WERI-Rb-1 (cell line): ENCODE measurements at places on chromosomes 13 and 19.

GRCh38 chr19:54164369-54165068 lies 5.0 kb upstream of the LENG1 start:
- no peak for DNase-seq

DNA sequence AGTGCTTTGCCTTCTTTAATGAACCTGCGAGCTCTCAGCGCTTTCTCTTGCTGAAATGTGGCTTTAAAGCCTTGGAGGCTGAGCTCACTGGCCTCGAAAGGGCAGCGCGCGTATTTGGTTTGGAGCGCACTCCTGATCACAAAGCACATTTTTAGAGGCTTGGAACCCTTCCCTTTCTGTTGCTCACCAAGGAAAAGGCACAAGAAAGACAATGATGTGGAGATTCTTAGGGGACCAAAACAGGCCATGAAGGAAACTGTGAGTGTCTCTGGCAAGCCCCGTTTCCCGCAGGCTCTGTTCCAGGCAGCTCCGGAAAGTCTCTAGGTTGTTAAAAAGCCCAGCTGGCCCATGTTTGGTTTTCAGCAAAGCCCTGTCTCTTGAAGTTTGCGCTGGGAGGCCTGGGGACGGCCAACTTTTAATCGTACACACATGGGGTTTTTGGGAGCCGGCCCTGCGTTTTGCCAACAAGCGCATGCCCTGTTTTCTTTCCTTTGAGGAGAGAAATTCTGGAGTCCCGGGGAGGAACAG lies 9.4 kb upstream of the SPC24 start:
- no peak for DNase-seq

- no peak for DNase-seq
Observed at GRCh38 chr19:17353386-17353785, 16.0 kb downstream of the GTPBP3 start.

DNA sequence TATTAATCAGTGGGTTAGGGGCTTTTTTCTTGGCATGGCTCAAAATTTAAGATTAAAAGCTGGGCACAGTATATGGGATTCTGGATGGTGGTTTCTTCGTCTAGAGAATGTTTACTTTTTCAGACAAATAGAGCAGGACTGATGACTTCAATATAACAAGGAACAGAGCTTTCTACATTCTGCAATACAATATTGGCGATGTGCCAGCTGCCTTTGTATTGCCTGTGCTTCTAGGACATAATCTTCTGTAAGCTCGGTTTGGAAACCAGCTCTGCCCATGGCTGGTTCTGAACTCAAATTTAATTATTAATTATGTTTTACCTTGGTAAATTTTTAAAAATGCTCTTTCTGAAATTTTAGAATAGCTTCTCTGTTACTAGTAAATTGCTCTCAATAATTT lies 139.1 kb upstream of the TRPC4 start:
- no peak for DNase-seq

GRCh38 chr13:96002322-96003131 lies 50.7 kb downstream of the UGGT2 start:
- no peak for DNase-seq

- no peak for DNase-seq
Observed at GRCh38 chr13:30819136-30819888, 84.0 kb downstream of the ALOX5AP start.

GRCh38 chr19:1370579-1371361 lies 12.9 kb upstream of the NDUFS7 start:
- DNase-seq: no peak
